ENCODE measurements at places on chromosomes 12 and 14. TPM values are rescaled to one million over a fixed set of nuclear protein-coding genes. Genes with fewer than 3 reads are reported as not detected.

The CEP290 gene
- 32.8 TPM for total RNA-seq

- no peak for DNase-seq
Measured at GRCh38 chr14:60796434-60796833, 61.9 kb downstream of the MNAT1 start.

- DNase-seq = no peak
Measured at GRCh38 chr14:53285064-53285463, 131.9 kb upstream of the DDHD1 start.

The TAS2R46 gene
- total RNA-seq = not detected

The SLC6A15 gene
- 12.5 TPM for total RNA-seq

- no peak for DNase-seq
Measured at GRCh38 chr12:55696796-55697462, 10.8 kb downstream of the ITGA7 start.

DNA sequence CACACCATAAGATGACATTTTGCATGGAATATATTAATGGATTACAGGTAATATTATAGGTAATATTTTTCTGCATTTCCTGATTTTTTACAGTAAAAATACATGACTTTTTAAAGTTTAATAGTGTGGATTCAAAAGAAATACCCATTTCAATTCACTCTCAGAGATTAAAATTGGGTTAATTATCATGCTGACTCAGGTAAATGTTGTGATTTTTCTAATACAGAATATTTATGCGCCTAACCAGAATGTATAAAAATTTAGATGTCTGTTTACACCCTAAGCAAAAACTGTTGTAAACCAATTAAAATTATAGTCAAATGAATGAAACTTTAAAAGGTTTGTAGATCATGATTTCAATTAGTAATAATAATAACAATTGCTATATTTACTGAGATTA is 117.2 kb upstream of the FLRT2 start:
- DNase-seq = no peak

The STX2 gene
- 24.3 TPM for total RNA-seq

The ERP27 gene
- total RNA-seq = not detected

DNA sequence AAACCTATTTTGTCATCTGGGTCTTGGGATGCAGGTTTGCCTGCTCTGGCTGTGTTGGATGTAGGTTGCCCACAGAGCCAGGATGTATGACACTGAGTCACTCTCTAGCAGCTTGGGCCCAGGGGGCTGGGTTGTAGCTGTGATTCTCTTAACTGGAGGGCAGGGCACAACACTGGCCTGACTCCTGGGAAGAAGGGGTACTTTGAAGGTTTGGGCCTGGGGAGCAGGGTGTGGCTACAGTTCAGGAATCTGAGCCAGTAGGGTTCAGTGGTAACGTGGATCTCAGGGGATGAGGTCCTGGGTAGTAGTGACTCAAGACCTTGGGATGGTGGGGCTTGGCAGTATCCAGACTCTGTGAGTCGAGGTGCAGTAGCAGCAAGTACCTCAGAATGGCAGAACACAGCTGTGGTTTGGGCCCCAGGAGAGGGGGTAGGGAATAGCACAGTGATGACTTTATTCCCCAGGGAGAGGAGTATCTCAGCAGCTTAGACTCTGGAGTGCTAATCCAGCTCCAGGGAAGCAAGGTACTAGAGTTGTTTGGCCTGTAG is 25.7 kb downstream of the TBC1D15 start:
- peak; percentile 84 for DNase-seq

The GLT8D2 gene
- total RNA-seq = 4.0 TPM

GRCh38 chr12:3379079-3379478 is 111.9 kb upstream of the PRMT8 start:
- no peak for DNase-seq

GRCh38 chr14:53824061-53824460 is 132.6 kb downstream of the BMP4 start:
- no peak for DNase-seq
